ENCODE measurements at places on chromosomes 3 and 15.
A peak's percentile ranks its signal among the peaks of the same experiment; 100 is the strongest.

- no peak for DNase-seq
These were observed 6.1 kb upstream of the RPP14 start for GRCh38 chr3:58299839-58300516.

- DNase-seq = no peak
These were observed 311.5 kb upstream of the DCBLD2 start for GRCh38 chr3:99212969-99213368.

DNA sequence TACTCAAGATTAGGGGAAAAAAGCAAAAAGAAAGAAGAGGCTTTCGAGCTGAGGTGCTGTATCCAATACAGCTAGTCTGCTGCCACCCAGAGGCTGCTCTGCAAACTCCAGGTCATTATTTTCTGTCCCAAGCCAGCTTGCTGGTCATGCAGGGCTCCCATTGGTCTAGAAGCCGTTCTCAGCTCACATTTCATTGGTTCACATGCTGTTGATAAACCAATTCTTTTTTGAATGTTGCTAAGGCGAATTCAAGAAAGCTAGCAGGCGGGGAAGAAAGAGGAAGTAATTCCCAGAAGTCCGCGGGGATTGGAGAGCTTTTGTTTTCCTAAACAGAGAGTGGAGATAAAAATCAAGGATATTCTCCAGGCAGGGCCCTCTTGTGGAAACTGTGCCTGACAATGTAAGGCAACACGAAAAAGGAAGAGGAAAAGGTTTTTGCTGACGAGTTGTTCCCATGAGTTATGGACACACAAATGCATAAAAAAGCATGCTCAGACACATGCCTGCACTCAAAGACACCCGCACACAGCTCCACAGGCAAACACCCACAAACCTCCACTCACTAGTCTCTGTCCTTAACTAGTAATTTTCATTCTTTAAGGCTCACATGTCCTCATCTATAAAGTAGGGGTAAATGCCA lies 33.4 kb downstream of the FSTL1 start:
- peak; percentile 62 for DNase-seq

GRCh38 chr3:34260271-34261000 lies 462.0 kb downstream of the PDCD6IP start:
- DNase-seq = no peak

- DNase-seq = no peak
These were observed 15.4 kb downstream of the IDH2 start for GRCh38 chr15:90086868-90087268.

DNA sequence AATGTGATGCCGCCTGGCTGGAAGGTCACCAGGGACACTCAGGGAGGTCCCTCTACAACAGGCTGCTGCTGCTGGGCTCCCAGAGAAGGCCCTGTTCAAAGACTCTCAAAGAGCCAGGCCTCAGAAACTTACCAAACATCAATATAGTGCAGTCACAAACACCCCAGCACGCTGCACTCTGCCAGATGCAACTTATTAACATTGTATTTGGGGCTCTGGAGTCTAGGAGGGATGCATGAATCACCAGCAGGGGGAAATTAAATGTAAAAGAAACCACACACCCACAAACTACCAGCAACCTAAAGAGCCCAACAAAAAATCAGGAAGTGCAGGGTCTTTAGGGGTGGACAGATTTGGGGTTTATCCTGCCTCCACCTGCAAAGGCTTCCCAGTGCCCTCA lies 74.6 kb upstream of the SPATA12 start:
- no peak for DNase-seq

GRCh38 chr15:66948294-66948693 lies 117.1 kb upstream of the SMAD3 start:
- DNase-seq = no peak

DNA sequence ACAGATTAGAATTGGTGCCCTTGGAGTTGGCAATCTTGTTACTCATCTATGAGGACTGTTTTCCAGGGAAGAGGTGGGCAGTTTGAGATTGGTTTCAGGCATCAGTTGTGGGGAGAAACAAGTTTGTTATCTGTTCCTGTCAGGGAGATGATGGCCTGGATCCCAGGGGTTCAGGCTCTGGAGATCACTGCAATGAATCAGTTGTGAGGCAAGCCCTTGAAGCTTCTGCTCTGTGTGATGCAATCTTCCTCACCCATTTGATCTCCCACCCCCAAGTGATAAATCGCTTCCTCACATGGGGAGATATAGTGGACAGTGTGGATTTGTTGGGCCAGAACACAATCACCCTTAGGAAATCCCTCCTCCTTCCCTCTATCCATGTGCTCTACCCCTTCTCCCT lies 276.6 kb upstream of the LRTM1 start:
- no peak for DNase-seq

- no peak for DNase-seq
These were observed 307.1 kb upstream of the SEMA6D start for GRCh38 chr15:47410247-47410646.

Measured in stimulated activated CD8-positive, alpha-beta memory T cell treated with anti-CD3 and anti-CD28 coated beads, Interleukin-7, amount 100 ng/mL, for 1 hour (primary cell).